ENCODE measurements at places on chromosomes 2 and 18.

DNA sequence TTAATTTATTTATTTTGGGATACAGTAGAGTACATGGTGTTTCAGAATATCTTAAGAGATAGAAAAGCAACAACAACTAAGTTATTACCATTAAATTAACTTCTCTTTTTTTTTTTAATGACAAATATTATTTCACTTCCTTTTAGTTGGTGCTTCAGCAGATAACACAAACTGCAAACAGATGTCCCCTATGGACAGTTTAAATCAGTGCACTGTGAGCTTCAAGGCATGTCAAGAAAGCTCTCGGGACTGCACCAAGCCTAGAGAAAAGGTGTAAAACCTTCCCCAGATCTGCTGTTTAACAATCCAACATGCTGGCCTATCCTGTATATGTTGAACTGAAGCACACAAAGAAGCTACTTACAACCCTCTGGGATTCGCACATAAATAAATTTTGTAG lies 122.7 kb downstream of the TCF4 start:
- DNase-seq, result no peak

- no peak for DNase-seq
Observed at GRCh38 chr2:241843321-241844065, 15.2 kb downstream of the PDCD1 start.

GRCh38 chr2:194363295-194363694 lies 1293.7 kb upstream of the SLC39A10 start:
- peak; percentile 96 for DNase-seq

GRCh38 chr2:22855761-22856184 lies 529.2 kb upstream of the KLHL29 start:
- no peak for DNase-seq

- DNase-seq, result no peak
Observed at GRCh38 chr2:100799686-100800085, 20.3 kb upstream of the NPAS2 start.

DNA sequence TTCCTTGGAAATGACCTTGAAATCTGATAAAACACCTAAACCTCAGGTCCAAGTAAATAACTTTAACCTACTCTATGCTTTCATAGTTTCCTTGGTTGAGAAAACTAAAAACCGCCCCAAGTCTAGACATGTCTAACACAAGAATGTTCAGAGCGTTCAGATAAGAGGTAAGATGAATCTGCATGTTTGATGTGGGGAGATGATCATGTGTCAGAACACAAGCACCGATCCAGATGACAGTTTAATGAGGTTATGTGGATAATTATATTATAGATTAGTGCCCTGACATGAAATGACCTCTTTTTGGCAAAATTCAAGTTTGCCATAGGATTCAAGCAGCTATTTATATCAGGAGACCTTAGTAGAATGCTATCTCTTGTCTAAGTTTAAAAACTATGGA lies 729.8 kb upstream of the SOX11 start:
- DNase-seq, result no peak

DNA sequence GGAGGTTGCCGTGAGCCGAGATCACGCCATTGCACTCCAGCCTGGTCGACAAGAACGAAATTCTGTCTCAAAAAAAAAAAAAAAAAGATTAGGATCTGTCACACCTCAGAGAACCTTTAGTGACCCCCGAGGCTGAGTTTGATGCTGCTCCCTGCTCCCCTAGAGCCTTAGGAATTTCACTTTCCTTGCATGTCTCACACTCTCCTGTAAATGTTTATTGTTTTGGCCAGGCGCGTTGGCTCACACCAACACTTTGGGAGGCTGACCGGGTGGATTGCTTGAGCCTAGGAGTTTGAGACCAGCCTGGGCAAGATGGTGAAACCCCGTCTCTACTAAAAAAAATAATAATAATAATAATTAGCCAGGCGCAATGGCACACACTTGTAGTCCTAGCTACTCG lies 31.5 kb downstream of the SRSF7 start:
- DNase-seq, result no peak

- no peak for DNase-seq
Observed at GRCh38 chr2:230794497-230794896, 70.2 kb upstream of the ITM2C start.

- no peak for DNase-seq
Observed at GRCh38 chr18:63588909-63589308, 1.8 kb downstream of the SERPINB13 start.

DNA sequence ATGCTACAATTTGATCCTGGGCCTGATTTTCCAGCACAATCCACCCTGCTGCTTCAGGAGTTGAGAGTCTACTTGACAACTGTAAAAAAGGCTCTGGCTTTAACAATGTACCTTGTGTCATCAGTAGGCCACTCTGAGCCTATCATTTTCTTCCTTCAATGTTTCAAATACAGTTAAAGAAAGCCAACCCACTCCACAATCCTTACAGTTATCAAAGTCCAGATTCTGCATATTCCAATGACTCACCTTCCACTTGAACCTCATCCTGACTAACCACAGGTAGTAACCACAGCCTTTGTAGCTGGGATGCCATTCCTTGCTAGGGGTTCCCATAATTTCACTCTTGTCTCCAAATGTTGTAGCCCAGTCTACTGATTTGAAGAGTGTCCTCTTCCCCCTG lies 35.5 kb upstream of the AQP4 start:
- no peak for DNase-seq

DNA sequence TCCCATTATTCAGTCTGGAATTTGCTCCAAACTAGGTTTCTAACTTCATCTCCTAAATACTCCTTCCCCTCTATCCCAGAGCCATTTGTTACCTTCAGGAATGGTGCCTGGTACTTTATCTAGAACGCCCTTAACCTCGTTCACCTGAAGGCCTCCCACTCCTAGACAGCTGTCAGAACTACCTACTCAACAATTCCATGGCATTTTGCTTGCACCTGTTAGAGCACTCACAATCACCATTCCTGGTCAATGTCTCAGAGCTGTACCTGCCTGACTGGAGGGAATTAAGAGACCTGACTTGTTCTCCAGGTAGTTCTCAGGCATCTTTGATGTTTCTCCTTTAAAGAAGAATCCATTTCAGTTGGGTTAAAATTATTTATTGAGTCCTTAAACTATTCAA lies 88.9 kb downstream of the GAREM1 start:
- DNase-seq, result no peak

- no peak for DNase-seq
Observed at GRCh38 chr18:72541871-72542332, 2.2 kb downstream of the CBLN2 start.

DNA sequence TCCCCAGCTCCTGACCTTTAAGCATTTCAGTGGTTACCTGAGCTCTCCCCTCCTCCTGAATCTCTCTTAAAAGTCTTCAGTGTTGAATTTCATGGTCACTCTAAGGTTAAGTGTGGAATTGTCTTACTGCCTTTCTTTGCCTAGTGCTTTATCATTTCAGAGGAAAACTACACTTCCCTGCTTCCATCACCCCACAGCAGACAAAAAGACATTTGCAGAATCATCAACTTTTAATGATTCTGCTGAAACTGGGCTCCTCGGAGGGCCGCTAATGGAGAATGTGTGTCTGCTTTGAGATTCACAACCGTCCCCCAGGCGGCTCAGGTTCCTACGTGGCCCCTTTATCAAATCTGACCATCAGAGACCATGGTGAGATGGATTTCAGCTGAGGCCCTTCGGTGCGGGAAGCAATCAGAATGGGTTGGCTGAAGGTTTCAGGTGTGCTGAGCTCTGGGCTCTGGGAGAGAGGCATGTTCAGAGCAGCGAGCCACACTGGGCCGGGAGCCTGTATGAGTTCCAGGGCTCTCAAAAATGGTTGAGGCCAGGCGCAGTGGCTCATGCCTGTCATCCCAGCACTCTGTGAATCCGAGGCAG lies 41.9 kb upstream of the TBC1D8 start:
- no peak for DNase-seq

GRCh38 chr2:75959724-75960471 lies 249.2 kb upstream of the GCFC2 start:
- DNase-seq, result no peak

DNA sequence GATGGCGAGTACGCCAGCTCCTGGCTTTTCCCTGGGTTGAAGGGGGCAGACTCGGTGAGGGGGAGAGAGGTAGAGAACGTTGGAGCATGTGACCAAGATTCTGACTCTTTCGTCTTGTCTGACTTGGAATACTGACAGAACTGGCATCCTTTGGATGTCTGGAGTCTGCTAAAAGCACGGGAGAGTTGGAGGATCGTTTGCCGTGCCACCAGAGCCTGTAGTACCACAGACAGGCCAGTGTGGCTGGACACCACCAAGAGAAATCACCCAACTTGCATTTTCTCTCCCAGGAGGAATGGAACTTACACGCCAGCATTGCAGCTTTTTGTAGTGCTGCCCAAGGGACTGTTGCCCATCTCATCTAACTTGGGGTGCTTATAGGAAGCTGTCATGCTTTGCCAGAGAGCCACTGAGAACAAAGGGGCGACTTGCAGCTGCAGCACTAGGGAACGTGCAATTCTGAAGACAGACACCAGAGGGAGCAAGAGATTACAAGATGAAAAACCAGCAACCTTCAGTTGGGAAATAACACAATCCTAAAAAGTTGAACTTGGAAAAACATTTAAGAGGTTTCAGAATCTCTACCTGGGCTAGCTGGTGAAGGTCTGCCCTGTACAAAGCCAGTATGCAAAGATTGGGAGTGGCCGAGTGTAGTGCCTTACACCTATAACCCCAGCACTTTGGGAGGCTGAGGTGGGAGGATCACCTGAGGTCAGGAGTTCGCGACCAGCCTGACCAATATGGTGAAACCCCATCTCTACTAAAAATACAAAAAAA lies 24.1 kb downstream of the PSMG2 start:
- DNase-seq, result peak; percentile 25

DNA sequence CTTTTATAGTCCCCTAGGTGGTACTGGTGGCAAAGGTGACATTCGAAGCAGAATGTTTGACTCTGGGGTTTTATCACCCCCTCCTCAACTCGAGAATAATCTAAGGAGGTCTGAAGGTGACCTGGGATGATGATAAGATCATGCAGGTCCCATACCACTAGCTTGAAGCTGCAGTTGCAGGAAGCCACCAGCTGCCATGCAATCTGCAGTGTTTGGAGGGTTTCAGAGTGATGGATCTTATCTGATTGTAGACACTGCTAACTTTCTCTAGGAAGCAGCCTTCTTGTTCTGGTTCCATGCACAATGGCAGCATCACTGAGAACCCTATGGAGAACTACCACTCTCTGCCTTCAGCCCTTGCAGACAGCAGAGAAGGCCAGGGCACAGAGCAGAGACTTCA lies 59.4 kb upstream of the LRPPRC start:
- DNase-seq, result no peak

GRCh38 chr2:30692829-30693275 lies 114.4 kb downstream of the CAPN13 start:
- no peak for DNase-seq

GRCh38 chr2:146873056-146873455 lies 971.8 kb upstream of the ACVR2A start:
- DNase-seq, result no peak

GRCh38 chr2:96091141-96091710 lies 25.1 kb downstream of the ADRA2B start:
- no peak for DNase-seq

DNA sequence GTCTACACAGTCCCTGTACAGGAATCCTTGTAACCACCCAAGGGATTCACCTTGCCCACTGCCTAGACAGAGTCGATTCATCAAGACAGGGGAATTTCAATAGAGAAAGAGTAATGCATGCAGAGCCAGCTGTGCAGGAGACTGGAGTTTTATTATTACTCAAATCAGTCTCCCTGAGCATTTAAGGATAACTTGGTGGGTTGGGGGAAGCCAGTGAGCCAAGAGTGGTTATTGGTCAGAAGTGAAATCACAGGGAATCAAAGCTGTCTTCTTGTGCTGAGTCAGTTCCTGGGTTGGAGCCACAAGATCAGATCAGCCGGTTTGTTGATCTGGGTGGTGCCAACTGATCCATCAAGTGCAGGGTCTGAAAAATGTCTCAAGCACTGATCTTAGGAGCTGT lies 17.8 kb upstream of the FAM98A start:
- no peak for DNase-seq

GRCh38 chr2:192060161-192060560 lies 134.6 kb downstream of the TMEFF2 start:
- no peak for DNase-seq

GRCh38 chr18:7105943-7106342 lies 11.7 kb downstream of the LAMA1 start:
- DNase-seq, result no peak

DNA sequence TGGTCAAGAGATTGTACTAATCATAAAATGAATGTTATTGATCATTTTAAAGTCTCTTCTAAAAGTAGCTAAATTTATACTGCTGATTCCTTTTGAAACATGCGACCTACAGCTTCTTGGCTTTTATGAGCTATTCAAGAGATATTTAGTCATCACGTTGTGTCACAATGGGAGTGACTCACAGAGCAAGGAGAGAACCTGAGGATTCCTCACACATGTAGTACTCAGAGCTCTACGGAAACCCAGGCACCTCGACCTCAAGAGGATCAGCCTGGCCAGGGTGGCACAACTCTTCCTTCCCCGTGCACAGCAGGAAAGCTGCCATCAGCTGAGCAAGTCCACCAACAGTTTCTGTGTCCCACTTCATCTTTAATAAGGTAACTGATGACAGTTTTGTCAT lies at the start of gene DHRS9:
TSS of gene DHRS9 (plus strand) at position 223 of the 400 bp plus-strand sequence. CDS start 12,019 bp downstream, outside the sequence.
- no peak for DNase-seq

- DNase-seq, result no peak
Observed at GRCh38 chr2:202652119-202652518, 17.4 kb downstream of the FAM117B start.

DNA sequence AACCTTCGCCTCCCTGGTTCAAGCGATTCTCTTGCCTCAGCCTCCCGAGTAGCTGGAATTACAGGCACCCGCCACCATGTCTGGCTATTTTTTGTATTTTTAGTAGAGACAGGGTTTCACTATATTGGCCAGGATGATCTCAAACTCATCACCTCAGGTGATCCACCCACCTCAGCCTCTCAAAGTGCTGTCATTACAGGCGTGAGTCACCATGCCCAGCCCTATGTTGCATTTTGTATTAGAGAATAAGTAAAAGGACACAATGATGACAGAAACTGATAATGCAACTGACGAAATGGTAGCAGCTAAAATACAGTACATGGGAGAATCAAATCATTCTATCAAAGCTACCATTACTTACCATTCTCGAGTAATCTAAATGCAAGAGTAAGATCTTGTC lies 276.7 kb downstream of the DSEL start:
- DNase-seq, result no peak

GRCh38 chr2:100409975-100410647 lies 7.4 kb downstream of the CHST10 start:
- no peak for DNase-seq

DNA sequence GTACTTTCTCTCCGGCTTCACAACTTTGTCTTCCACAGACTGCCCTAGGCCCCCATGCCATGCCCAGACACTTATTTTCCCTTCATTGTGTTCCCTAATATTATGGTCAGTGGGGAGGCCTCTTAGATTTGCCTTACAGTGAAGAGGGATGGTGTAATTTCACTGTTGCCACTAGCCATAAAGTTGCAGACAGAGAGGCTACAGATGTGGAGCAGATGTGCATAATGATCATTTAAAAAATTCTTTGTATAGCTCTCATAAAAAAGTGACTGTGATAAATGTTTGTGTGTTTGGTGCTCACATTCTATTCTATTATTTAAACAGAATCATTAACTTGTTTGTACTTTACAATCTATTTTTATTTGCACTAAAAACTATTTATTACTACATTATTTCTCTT lies 67.5 kb upstream of the FN1 start:
- no peak for DNase-seq
